ENCODE measurements at places on chromosomes 3 and 15.

GRCh38 chr3:11467875-11468274 is 175.8 kb downstream of the VGLL4 start:
- no peak for DNase-seq

DNA sequence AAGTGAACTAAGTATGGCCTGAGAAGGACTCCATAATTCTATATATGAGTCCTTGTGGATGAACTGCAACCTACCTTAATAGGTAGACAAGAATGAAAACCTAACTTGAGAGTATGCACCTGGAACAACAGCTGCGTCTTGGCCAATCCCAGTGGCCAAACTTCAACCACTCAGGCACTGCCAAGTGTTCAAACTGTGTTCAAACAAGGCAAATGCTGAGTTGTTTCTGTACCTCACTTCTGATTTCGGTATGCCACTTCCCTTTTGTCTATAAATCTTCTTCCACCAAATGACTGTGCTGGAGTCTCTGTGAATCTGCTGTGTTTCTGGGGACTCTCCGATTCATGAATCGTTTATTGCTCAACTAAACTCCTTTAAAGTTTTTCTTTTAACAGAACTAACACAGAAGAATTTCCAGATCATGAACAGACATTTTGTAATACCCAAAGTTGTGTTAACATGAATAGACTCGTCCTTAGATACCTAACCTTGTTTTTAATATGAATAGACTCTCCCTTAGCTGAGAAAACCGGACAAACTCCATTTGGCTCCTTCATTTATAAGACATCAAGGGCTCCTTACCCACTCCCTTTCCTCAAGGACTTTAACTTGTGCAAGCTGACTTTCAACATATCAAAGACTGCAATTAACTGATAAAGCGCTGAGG is 4.1 kb downstream of the ZNF717 start:
- no peak for DNase-seq

GRCh38 chr15:60757831-60758570 is 279.1 kb upstream of the ICE2 start:
- no peak for DNase-seq

DNA sequence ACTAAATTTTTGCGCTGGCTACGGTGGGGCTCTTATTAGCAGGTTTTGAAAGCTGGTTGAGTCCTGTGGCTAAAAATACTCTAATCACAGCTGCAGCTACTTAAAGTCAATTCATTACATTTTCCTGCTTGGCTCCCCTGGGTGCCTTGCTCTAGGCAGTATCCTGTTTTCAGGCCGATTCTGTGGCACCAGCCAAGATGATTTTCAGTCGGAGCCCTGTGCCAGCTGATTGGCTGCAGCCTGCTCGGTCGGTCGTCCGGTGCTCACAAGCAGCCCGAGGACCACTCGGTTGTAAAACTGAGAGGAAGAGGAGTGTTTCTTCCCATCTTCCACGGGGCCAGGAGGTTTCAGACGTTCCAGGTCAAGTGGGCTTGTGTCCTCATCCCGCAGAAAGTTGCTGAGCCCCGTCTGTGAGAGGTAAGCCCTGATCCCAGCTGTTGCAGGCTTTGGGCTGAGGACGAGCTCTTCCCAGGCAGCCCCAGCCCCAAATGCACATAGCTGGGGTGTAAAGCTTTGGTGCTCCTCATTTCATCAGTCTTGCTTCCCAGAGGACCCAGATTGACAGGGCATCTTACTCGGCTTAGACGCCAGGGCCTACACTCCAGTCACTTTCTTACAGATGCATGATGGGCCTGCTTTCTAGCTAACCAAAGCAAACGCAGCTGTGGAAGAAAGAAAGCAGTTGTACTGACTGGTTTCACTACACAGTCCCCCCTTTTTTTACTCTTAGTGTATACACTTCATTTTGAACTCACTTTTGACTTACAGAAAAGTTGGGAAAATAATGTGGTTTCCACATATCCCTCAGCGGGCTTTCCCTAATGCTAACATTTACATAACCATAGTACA is 15.9 kb downstream of the LYSMD4 start:
- DNase-seq: no peak

- no peak for DNase-seq
These were observed 18.6 kb downstream of the ARIH1 start for GRCh38 chr15:72492733-72493132.

GRCh38 chr15:83365370-83365938 is 81.0 kb upstream of the BNC1 start:
- DNase-seq: no peak

DNA sequence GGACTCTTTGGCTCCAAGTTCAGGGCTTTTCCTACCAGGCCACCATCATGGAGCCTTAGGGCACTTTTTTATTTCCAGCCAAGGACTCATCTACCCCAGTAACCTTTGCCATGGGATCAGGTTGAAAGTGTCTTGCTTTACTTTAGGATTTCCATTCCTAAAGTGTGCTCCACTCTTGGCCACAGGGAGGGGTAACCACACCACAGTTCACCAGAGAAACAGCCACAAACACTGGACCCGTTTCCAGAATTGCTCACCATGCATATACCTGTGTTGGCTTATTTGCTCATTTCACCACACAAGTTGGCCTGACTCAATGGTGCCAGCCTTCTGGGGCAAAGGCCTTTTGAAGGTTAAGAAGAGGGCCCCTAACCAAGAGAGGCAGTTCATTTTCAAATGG is 70.6 kb upstream of the RAD18 start:
- no peak for DNase-seq

DNA sequence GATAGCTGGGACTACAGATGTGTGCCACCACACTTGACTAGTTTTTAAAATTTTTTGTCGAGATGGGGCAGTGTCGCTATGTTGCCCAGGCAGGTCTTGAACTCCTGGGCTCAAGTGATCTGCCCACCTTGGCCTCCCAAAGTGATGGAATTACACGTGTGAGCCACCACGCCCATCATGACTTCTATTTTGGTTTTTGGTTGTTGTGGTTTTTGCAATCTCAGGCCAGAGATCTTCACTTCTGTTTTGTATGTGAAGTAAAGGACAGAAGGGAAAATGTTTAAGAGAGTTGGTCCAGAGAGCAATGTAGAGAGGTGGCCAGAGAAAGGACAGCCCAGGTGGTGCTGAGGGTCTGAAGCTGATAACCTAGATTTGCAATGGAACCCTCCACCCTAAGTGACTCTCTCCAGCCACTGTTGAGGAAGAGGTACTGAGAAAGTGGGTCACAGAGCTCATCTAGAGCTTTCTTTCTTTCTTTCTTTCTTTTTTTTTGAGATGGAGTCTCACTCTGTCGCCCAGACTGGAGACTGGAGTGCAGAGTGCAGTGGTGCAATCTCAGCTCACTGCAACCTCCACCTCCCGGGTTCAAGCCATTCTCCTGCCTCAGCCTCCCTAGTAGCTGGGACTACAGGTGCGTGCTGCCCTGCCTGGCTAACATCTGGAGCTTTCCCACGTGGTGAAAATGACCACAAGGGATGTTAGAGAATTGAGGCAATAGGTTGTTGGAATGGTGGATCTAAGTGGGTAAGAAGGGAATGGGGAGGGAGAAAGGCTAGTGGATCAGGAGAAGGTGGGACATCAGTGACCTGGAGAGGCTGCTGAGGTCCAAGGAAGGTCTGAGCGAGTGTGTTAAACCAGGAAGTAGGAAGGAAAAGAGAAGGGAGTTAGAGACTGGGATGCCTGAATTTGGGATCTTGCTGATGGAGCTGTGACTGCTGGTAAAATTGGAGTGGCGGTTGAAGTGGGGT is 22.4 kb upstream of the SEMA4B start:
- DNase-seq: no peak

- DNase-seq: no peak
These were observed 43.6 kb upstream of the KY start for GRCh38 chr3:134694466-134694865.

DNA sequence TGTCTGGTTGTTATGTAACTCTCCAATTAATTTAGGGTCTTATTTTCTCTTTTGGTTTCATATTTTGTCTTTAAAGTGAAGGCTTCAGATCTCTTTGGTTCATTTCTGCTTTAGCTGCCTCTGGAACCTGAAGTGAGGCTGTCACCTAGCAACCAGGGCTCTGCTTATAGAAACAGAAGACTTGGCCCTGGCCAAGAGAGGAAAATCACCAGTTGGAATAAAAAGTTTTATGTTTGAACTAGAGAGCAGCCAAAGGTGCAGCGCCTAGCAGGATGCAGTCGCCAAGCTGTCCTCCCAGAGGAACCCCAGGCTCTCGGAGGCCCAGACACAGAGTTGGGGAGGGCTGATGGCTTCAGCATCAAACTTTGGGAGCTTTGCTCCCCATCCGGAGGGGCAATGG is 41.1 kb downstream of the LYZL4 start:
- DNase-seq: no peak
